ENCODE measurements at places on chromosomes 11 and 22.

DNA sequence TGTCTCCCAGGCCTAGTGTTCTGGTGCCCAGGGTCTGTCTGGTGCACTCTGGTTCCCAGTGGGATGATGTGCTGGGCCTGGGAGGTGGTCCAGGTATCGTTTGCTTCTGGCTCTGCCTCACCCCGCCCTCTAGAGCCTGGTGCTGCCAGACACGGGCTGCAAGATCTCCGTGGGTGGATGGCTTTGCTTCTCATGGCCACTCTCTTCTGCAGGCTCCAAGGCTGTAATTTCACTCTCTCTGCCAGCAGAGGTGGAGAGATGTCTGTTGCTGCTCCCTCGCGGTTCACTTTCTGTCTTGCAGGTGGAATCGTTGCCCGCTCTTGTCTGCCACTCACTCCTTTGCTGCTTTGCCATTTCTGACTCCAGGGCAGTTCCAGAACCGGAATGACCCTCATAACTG is 13.4 kb downstream of the NADSYN1 start:
- DNase-seq = no peak

DNA sequence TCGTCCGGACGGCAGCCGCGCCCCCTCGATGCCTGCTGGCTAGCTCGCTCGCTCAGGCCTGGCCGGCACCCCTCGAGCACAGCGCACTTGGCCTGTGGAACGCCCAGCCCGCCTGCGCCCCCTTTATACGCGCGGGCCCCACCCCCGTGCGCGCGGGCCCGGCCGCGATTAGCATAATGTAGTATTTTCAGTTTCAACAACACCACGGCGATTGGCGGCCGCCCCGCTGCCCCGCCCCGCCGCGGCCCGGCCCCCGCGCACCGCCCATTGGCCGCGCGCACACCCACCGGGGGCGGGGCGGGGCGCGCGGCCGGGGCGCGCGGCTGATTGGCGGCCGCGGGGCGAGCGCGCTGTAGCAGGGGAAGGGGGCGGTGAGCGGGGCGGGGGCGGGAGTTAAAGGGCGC is at the start of gene CDKN1C:
Gene CDKN1C, minus strand, starts transcription at position 98 of the 404 bp plus-strand sequence. CDS start 319 bp downstream, outside the sequence.
- no peak for DNase-seq

DNA sequence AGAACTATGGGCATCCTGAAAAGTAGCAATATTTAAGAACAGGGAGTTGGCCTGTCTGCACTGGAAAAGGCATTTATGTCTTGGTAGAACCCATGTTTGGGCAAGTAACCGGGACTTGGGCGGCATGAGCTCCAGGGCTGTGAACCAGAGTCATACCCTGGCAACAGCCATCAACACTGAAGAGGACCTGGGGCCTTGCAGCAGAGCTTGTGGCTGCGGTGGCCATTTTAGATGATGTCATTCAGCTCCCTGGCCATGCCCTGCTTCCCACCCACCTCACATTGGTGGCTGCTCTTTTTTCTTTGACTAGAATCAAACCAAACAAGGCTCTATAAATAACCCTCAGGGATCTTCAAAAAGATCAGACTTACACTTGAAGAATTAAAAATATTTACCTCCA is 26.6 kb downstream of the EHF start:
- no peak for DNase-seq

GRCh38 chr11:117851852-117852251 is 24.6 kb downstream of the FXYD6 start:
- DNase-seq = no peak

DNA sequence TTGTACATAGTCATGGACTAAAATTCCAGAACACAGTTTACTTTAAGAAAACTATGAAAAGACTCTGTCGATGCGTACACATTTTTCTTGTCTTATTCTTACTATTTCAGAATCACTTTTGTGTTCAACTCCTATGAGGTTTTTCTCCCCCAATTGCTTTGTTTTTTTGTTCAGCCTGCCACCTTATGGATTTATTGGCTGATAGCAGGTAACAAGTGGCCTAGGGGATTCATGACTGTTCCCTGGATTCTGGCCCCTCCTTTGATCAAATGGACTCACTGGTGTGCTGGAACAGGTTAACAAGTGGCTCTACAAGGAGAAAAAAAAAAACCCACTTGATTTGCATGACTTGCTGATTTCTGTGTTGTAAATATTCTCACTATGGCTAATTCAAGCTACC is 10.6 kb downstream of the MMP20 start:
- no peak for DNase-seq

- DNase-seq = no peak
Observed at GRCh38 chr11:134021326-134021725, 47.5 kb upstream of the JAM3 start.

- no peak for DNase-seq
Observed at GRCh38 chr11:121696931-121697670, 244.3 kb upstream of the SORL1-AS1 start.

Data from CMK (cell line).